ENCODE measurements at places on chromosomes 6 and 20. TPM values are rescaled to one million over a fixed set of nuclear protein-coding genes. Genes with fewer than 3 reads are reported as not detected.

Gene LHFPL5
- total RNA-seq: 0.12 TPM

Gene SLC16A10
- 0.35 TPM for total RNA-seq

Gene HSPA1L
- 1.3 TPM for total RNA-seq

Gene SRMS
- total RNA-seq: 0.16 TPM

Gene MAK
- 0.08 TPM for total RNA-seq

Gene GCNT2
- total RNA-seq: 4.9 TPM

Gene PSMB8
- 20.1 TPM for total RNA-seq

Gene PANK2
- 54.4 TPM for total RNA-seq

Gene PRR18
- total RNA-seq: 0.06 TPM

Gene ZSWIM3
- 1.8 TPM for total RNA-seq
